Body of pancreas (tissue), 4 donors: ENCODE measurements at places on chromosomes 3 and 15.

- H3K4me1 ChIP-seq: no peaks in the 10 kb centered on the region
- no peaks in the 10 kb centered on the region for H3K27me3 ChIP-seq
- H3K27ac ChIP-seq: no peak overlapping the region
- H3K36me3 ChIP-seq: no peaks in the 10 kb centered on the region
Measured at GRCh38 chr15:99496302-99496629, 69.5 kb upstream of the MEF2A start.

- no peak overlapping the region for H3K4me3 ChIP-seq
- H3K27ac ChIP-seq: peak overlapping the region; percentile 7
- no peak for DNase-seq
- no peaks in the 10 kb centered on the region for H3K4me1 ChIP-seq
- peaks cover 7% of the 10 kb centered on the region for H3K36me3 ChIP-seq
Measured at GRCh38 chr3:142213298-142213697, 12.1 kb downstream of the GK5 start.

DNA sequence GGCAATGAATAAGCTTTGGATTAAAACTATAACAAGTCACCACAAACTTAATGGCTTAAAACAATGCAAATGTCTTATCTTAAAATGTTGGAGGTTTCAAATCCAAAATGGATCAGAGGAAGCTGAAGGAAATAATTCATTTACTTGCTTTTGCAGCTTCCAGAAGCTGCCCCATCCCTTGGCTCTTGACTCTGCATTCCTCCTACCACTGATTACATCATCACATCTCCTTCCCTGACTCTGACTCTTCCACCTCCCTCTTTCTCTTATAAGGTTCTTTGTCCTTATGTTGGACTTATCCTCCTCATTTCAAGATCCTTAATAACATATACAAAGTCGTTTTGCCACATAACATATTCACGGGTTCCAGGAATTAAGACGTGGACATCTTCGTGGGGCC is 982.8 kb upstream of the ROBO1 start:
- no peaks in the 10 kb centered on the region for H3K4me1 ChIP-seq
- no peaks in the 10 kb centered on the region for H3K27me3 ChIP-seq
- no peak overlapping the region for H3K4me3 ChIP-seq
- H3K27ac ChIP-seq: no peak overlapping the region
- no peaks in the 10 kb centered on the region for H3K36me3 ChIP-seq

GRCh38 chr3:136979684-136980083 is 21.9 kb downstream of the IL20RB start:
- H3K27me3 ChIP-seq: no peaks in the 10 kb centered on the region
- no peak overlapping the region for H3K27ac ChIP-seq
- H3K36me3 ChIP-seq: no peaks in the 10 kb centered on the region
- no peak for DNase-seq
- no peak overlapping the region for H3K4me3 ChIP-seq

GRCh38 chr15:50148362-50148963 is 29.4 kb upstream of the ATP8B4 start:
- no peaks in the 10 kb centered on the region for H3K4me1 ChIP-seq
- H3K27ac ChIP-seq: no peak overlapping the region

DNA sequence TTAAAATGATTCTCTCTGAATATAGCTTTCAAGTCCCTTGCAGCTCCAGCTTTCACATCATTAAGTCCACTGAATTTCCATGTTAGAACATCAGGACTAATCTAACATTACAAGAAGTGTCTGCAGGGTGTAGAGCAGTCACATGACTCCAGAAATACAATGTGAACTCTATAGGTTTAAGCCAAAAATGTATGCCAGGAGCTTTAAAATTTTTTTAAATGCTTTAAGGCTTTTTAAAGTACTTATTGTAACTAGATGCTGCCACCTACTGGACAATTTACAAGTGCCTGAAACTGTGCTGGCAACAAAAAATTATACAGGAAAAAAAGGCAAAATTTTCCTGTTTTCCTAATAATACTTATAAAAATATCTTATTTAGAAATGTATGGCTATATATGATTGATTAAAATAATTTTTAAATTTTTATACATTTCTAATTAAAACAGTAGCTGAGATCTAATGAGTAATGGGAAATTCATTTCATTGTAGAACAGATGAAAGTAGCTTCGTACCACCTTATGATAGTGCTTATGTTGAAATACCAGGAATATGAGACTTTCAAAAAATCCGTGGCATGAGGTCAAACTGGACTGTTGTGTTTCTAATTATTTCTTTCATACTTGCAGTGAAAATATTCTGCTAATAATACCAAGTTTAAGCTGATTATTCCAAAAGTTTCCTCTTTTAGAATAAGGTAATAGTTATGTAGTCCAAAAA is 25.7 kb downstream of the FSIP1 start:
- no peaks in the 10 kb centered on the region for H3K4me1 ChIP-seq
- H3K27ac ChIP-seq: no peak overlapping the region
- H3K27me3 ChIP-seq: no peaks in the 10 kb centered on the region
- DNase-seq: peak; percentile 55

DNA sequence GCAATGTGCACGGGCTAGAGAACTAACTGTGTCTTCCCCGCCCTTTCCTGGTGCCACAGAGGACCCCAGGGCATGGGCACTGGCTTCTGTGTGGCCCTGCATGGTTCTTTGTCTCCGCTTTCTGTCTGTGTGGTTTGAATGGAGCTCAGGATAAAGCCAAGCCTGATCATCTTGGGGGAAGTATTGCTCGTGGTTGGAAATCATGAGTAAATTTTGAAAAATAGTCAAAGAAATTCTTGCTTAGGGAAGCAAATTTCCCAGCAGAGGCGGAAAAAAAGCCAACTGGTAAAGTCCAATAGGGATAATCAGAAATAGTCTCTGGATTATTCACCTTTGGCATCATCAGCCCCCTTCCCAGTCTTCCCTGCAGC is 55.4 kb downstream of the MAGEF1 start:
- H3K4me3 ChIP-seq: no peak overlapping the region
- no peaks in the 10 kb centered on the region for H3K36me3 ChIP-seq
- H3K27me3 ChIP-seq: no peaks in the 10 kb centered on the region
- DNase-seq: no peak
- H3K4me1 ChIP-seq: no peaks in the 10 kb centered on the region

DNA sequence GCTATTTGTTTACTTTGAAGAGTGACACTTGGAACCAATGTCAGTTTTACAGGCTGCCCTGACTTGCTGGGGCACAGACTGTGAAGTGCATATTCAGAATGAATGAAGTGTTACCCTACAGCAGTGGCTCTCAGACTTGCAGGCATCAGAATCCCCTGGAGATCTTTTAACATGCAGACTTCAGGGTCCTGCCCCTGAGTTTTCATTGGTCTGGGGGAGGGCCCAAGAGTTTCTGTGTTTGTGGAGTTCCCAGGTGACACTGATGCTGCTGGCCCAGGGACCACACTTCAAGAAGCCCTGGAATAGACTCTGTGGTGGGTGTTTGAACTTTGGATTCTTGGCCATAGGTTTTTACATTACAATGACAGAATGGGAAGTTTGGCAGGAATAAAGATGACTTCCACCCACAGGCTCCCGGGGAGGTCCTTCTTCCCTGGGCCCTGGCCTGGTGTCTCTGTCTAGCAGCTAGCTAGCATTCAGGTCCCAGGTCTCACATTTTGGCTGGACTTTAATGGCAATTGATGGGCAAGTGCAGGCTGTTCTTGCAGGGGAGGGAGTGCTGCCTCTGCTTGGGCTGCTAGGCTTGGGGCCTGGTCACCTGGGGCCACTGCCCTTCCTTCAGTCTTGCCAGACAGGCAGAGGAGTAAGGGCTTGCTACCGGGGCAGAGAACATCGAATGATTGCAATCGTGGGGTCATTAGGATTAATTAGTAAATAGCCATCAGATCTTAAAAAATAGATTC is 149.0 kb downstream of the APBA2 start:
- peaks cover 18% of the 10 kb centered on the region for H3K4me1 ChIP-seq
- H3K27ac ChIP-seq: no peak overlapping the region
- no peak overlapping the region for H3K4me3 ChIP-seq
- no peak for DNase-seq
- no peaks in the 10 kb centered on the region for H3K27me3 ChIP-seq

DNA sequence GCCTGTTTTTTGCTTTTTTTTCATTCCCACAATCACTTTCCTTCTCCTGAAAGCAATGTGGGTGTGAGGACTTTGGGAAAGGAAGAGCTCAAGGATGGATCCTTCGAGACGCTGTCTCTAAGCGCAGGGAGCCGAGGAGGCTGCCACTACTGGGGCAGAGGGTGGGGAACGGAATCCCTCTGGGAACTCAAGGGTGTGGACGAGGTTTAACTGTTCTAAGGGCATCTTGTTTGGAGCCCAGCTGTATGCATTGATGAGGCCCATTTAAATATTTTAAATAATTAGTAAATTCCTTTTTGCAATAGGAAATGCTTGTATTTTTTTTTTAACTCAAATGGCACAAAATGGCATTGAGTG is 124.4 kb upstream of the MEF2A start:
- no peak overlapping the region for H3K27ac ChIP-seq
- DNase-seq: no peak
- H3K36me3 ChIP-seq: no peaks in the 10 kb centered on the region
- no peaks in the 10 kb centered on the region for H3K27me3 ChIP-seq

DNA sequence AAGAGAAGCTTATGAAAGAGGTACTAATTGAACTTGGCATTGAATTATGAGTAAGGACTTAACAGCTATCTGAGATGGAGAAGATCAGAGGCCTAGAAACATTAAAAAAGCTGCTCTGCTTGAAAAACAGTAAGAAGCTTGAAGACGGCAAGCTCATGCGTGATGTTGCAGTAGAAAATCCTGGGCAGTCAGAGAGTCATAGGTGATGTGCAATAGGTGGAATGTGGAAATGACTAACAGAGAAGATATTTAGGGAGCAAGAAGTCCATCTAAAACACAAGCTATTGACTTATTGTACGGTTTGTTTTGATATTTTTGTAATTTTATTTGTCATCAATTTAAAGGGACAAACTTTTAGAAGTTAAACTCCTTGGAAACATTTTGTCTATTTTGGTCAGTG is 1101.4 kb downstream of the ROBO2 start:
- H3K4me1 ChIP-seq: no peaks in the 10 kb centered on the region
- H3K4me3 ChIP-seq: no peak overlapping the region
- no peak overlapping the region for H3K27ac ChIP-seq
- no peak for DNase-seq
- H3K27me3 ChIP-seq: no peaks in the 10 kb centered on the region

- no peak overlapping the region for H3K27ac ChIP-seq
- H3K4me1 ChIP-seq: peaks cover 22% of the 10 kb centered on the region
- DNase-seq: no peak
Measured at GRCh38 chr3:182917134-182917533, 63.2 kb downstream of the DCUN1D1 start.

- H3K4me3 ChIP-seq: no peak overlapping the region
- no peak overlapping the region for H3K27ac ChIP-seq
- no peak for DNase-seq
- H3K36me3 ChIP-seq: no peaks in the 10 kb centered on the region
- H3K4me1 ChIP-seq: peaks cover 37% of the 10 kb centered on the region
Measured at GRCh38 chr15:89778861-89779260, 2.7 kb downstream of the MESP2 start.

DNA sequence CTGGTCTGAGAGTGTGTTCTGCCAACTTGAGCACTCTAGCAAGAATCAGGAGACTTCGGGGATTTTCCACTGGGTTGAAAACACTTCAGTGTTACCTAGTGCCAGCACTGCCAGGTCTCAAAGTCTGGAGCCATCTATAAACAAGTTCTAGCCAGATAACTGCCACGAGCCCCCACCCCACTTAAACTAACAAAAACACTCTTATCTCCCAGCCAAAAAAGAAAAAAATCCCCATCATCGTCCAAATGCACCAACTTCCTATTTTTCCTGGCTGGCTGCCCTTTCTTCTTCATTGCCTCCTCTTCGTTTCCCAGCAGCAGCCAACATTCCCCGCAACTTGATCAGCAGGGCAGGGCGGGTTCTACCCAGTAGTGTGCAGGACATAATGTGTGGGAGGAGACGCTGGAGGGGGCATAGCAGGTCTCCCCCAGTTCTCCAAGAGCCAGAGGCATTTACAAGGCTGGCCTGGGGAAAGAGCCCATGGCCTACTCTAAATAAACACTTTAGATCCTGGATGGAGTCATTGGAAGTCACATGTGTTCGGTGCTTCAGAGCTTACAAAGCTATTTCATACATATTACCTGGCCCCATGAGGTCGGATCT is 29.5 kb downstream of the C2CD4B start:
- DNase-seq: peak; percentile 65
- H3K27ac ChIP-seq: peak overlapping the region; percentile 56
- peaks cover 40% of the 10 kb centered on the region for H3K4me1 ChIP-seq
- H3K27me3 ChIP-seq: no peaks in the 10 kb centered on the region
- H3K36me3 ChIP-seq: no peaks in the 10 kb centered on the region

- H3K27me3 ChIP-seq: no peaks in the 10 kb centered on the region
- H3K4me1 ChIP-seq: peaks cover 20% of the 10 kb centered on the region
- no peak for DNase-seq
- no peak overlapping the region for H3K4me3 ChIP-seq
- no peak overlapping the region for H3K27ac ChIP-seq
- H3K36me3 ChIP-seq: no peaks in the 10 kb centered on the region
Measured at GRCh38 chr3:190809351-190809750, 53.1 kb downstream of the GMNC start.

DNA sequence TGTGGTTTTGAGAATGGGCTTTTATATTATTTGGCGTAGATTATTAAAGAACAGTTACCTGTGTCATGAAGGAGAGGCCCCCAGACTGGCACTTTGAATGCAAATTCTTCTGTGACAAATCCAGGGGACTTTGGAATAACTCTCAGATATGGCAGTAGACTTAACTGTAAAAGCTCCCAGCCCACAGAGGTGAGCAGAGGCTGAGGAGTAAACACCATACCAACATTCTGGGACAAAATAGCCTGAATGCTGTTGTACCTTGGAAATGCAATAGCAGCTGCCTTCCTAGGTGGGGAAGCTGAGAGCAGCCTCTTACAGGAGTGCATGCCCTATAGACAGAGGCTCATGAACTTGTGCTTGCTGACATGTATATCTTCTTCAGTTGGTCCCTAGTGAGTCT is 187.6 kb upstream of the CTDSPL start:
- H3K36me3 ChIP-seq: no peaks in the 10 kb centered on the region
- H3K27ac ChIP-seq: peak overlapping the region; percentile 47
